Heart right ventricle (tissue), 16 donors: ENCODE measurements at places on chromosomes 5 and 9.

- DNase-seq: no peak
These were observed 103.3 kb downstream of the EDIL3 start for GRCh38 chr5:84281383-84281782.

DNA sequence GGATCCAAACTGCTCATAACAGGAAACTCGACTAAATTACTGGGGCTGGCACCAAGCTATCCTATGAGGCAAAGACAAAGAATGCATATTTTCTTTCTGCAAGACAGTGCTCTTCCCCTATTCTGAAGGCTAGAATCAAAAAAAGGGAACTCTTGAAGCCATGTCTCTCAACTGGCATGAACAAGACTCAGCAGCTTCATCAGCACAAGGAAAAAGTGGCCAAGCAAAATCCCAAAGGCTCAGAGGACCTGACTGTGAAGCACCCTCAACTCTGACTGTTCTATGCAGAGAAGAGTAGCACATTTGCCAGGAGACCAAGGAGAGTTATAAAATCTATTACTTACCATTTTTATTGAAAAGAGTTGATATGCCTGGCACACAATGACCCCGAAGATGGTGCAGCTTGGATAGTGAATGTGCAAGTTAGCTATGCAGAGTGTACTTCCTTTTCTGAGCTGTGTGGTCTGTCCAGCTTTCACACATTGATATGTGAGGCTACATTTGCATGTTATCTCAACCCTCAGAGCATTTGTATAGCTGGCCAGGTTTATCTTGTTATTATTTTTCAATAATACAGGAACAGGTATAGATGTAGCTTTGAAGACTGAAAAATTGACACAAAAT lies 51.0 kb upstream of the FYB1 start:
- DNase-seq: no peak

DNA sequence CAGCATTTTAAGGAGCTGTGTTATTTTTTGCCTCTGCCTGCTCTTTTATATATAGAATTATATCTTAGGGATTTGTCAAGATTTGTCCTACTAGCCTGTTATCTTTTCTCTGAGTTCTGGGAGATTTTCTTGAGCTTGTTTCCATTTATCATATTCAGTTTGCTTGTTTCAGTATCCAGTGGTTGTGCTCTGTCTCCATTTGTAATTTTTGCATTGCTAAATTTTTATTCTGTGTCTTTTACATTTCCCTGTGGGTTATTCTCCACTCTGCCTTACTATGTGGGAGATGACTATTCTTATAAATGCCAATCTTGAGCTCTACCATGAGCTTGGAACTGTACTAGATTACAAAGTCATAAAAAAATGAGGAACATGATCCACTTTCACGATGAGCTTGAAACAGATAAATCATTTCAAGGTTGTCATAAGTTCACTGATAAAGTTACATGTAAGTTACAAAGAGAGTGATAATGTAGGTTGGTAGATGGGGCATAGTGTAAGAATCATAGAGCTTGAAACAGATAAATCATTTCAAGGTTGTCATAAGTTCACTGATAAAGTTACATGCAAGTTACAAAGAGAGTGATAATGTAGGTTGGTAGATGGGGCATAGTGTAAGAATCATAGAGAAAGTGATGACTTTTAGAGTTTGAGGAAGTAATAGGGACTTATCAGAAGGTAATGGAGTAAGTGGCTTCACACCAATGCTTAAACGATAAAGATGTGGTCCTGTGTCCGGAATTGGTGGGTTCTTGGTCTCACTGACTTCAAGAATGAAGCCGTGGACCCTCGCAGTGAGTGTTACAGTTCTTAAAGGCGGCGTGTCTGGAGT lies 287.3 kb downstream of the ADGRV1 start:
- no peak for DNase-seq

DNA sequence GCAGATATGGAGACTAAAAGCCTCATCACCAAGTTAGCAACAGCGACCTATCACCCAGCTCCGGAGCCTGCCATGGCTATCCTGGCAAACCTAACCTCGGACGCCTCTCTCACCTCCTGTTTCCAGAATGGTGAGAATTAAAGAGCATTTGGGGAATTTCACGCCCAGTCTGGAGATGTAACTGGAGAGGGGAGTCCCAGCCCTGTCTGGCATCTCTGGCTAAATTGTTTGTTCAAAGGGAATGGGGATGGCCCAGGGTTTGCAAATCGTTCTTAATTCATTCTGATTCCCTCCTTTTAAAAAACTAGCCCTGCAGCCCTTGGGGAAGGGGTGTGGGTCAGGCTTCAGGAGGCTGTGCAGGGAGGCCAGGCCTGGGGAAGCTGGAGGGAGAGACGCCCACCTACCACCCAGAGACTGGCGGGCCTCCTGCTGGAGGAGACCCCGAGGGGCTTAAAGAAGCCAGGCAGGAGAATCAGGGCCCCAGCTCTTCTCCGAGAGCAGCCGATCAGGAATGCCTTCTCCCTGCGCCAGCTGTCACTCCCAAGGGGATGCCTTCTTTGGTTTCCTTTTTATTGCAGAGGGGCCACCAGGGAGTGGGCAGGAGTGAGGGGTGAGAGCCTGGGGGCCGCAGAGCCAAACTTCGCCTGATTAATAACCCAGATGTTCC lies 964 bp upstream of the COL5A1 start:
- DNase-seq: no peak

DNA sequence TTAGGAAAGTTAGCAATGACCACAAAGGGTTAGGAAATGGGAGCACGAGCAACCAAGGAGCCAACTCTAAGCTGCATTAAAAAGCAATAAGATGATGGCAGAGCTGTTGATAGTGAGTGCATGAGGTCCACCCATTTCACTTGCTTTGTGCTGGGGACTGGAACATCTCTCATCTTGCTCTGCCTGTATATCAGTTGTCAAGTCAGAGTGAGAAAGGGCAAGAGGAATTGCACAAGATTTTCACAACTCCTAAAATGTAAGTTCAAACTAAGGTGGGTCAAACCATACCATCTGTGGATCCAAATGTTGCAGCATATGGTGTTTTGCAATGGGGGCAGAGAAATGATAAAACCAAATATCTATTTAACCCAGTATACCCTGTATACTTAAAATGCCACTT lies 2.8 kb upstream of the ESM1 start:
- DNase-seq: no peak

DNA sequence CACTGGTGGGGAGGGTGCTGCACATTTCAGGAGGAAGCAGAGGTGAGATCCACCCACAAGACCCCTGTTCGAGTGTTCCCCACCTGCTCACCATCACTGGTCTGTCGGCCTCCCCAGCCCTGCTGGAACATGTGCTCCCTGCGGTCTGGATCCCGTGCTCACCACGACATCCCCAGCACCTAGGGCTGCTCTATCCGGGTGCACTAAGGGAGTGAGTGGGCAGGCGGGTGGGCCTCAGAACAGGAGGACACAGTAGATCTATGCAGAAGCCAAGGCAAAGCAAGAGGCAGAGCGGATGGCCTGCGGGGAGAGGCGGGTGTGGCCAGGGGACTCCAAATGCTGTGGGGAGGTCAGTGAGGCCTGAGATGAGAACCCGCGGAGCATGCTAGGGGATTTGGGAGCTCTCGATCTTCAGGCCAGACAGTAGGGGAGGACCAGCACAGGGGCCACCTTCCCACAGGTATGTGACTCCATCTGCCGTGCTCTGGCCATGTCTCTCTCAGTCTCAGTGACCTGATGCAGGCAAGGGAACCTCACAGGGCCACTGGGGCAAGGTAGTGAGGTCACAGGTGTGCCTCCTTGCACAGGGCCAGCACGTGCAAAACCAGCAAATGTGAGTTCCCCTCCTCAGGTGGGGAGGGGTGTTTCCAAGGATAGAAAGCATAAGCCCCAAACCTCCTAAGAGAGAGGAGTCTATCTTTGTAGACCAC lies 134.2 kb downstream of the ZNF354C start:
- no peak for DNase-seq

GRCh38 chr9:90007516-90008440 lies 403.0 kb downstream of the GADD45G start:
- no peak for DNase-seq

DNA sequence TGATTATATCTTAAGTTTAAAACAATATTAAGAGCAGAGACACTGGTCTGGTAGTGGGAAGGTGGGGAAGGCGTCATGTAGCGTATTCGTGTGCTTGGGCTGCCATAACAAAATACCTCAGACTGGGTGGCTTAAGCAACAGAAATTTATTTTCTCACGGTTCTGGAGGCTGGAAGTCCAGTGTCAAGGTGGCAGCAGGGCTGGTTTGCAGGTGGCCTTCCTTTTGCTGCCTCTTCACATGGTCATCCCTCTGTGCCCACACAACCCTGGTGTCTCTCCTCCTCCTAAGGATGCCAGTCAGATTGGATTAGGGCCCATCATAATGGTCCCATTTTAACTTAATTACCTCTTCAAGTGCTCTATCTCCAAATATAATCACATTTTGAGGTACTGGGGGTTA lies 9.6 kb downstream of the IL31RA start:
- no peak for DNase-seq

DNA sequence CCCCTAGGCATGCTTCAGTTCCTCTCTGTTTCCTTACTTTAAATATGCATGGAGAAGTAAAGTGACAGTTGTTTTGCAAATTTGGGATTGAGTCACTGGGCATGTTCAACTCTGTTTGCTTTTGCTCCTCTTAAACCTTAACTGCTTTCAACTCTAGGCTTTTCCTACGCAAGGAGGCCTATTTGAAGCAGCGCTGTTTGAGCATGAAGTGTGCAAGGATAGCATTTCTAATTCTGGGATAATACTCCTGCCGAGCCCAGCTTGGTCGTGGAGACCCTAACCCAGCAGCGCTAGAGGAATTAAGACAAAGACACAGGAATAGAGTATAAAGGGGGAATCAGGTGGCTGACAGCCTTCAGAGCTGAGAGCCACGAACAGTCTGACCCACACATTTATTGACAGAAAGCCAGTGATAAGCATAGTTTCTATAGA lies 803.4 kb upstream of the CDH10 start:
- DNase-seq: no peak

- no peak for DNase-seq
These were observed 175.9 kb downstream of the ERCC6L2 start for GRCh38 chr9:96051423-96051822.

GRCh38 chr5:97694091-97694490 lies 511.0 kb upstream of the RIOK2 start:
- DNase-seq: no peak

DNA sequence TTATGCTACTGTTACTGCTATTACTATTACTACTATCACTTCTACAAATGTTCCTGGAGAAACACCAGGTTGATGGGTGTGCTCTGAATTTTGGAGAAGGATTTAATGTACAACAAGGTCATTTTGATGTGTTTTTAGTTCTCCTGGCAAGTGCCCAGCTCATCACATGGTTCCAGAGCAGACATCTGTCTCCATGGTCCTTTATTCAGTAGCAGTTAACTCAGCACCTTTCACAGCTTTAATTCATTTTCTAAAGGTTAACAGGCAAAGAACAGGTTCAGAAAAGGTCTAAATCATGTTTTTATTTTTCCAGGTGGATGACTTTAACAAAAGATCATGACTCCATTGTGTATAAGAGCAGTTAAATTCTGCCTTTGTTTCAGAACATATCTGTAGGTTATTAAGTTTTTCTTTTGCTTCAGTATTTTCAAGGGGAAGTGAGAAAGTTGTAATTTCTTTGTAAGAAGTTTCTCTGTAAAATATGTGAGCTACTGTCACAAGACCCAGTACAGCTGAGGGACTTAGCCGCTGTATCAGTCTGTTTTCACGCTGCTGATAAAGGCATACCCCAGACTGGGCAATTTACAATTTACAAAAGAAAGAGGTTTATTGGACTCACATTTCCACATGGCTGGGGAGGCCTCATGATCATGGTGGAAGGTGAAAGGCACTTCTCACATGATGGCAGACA lies 41.9 kb downstream of the MTRR start:
- no peak for DNase-seq

- DNase-seq: no peak
These were observed 10.9 kb downstream of the GPR107 start for GRCh38 chr9:130064621-130065020.

DNA sequence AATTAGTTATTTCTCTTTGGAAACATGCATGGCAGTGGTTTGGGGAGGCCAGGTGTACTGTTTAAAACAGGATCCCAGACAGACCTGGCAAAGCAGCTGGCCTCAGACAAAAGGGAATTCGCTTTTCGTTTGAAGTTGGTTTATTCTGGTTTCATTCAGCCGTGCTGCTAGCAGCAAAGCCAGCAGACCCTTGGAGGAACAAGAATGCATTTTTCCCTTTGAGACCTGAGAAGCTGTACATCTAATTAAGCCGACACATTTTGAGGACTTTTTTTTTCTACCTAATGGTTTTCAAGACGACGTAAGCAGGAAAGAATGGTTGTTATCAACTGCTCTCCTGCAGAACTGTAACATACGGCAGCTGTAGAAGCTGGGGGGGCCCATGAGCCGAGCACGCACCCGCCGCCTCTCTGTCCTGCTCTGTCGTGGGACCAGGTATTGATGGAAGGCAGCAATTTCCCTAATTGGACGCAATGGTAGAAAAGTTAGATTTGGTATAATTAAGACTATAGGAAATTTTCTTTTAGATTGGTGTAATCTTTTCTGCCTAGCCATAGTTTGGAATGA lies 13.6 kb downstream of the PLEKHG4B start:
- DNase-seq: no peak

DNA sequence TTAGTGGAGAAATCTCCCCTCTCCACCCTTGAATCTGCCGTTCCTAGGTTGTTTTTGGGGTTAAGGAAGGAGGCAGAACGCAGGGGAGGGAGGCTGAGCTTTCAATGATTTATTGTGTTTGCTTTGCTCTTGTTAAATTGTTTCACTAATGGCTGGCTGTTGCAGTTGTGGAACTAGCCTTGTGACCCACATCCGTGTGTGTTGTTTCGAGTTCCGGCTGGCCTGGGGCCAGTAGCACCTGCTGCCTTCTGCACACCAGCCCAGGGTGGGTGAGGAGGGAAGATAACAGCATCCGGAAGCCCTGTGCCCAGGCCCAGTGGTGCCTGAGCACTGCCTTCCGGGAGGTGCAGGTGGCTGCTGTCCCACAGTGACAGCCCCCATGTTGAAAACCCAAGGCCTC lies 3.6 kb downstream of the ERGIC1 start:
- no peak for DNase-seq

- DNase-seq: no peak
These were observed 41.2 kb downstream of the IZUMO3 start for GRCh38 chr9:24504521-24504920.

DNA sequence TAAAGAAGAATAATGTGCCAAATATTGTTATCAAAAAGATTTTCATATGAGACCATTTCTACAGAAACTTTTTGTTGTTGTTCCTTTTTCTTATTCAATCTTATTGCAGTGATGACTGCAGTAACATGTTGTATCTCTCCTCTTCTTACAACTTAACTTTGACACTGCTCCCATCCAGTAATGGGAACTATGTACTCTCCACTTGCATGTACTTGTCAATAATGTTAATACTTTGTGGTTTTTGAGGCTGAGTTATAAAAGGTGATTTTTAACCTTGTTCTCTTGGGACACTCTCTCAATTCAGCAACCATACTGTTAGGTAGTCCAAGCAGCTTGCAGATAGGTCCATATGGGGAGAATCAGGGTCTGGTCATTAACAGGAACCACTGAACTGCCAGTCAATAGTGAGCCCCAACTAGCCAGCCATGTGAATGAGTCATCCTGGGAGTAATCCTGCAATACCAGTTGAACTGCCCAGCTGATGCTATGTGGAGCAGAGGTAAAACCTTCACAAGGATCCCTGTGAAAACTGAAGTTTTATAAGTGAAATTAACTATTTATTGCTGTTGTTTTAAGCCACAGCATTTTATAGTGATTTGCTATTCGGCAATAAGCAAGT lies 199.6 kb upstream of the DAB2 start:
- DNase-seq: no peak

- DNase-seq: no peak
These were observed 104.0 kb upstream of the POU5F2 start for GRCh38 chr5:93845376-93845775.

- DNase-seq: no peak
These were observed 4.3 kb downstream of the CSNK1A1 start for GRCh38 chr5:149546974-149547373.
